Right hindlimb (tissue), 1 donor: ENCODE measurements at places on chromosomes 5 and 9.

- DNase-seq = no peak
Measured at GRCh38 chr5:5523066-5523505, 100.6 kb downstream of the ICE1 start.

GRCh38 chr5:176178789-176179188, 59.4 kb upstream of the SIMC1 start:
- DNase-seq = no peak

DNA sequence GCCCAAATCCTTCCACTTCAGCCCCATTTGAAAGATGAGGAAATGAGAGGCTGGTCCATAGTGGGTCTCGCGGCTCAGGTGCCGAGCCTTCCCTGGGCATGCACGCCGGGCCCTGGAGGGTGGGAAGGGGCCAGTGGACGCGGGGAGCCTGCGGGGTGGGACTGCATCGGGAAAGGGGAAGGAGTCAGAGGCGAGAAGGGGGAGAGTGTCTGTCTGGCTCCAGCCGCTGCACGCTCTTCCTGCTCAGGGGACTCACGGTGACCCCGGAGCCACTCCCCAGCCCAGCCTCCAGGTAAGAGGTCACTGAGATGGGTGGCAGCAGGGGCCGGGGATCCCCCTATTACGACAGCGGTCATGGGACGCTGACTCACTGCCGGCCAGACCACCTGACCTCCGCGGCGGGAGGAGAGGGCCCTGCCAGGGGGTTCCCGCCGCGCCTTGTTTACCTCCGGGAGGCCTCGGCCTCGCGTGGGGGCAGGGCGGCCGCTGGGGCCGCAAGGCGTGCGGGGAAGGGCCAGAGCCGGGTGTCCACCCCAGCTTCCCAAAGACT, 1.9 kb upstream of the SQSTM1 start:
- DNase-seq = peak; percentile 90

- no peak for DNase-seq
Measured at GRCh38 chr9:124800306-124801259, 23.6 kb downstream of the OLFML2A start.

GRCh38 chr9:75242426-75242825, 154.1 kb downstream of the OSTF1 start:
- DNase-seq = no peak

GRCh38 chr5:345404-346195, 24.1 kb downstream of the AHRR start:
- peak; percentile 87 for DNase-seq

DNA sequence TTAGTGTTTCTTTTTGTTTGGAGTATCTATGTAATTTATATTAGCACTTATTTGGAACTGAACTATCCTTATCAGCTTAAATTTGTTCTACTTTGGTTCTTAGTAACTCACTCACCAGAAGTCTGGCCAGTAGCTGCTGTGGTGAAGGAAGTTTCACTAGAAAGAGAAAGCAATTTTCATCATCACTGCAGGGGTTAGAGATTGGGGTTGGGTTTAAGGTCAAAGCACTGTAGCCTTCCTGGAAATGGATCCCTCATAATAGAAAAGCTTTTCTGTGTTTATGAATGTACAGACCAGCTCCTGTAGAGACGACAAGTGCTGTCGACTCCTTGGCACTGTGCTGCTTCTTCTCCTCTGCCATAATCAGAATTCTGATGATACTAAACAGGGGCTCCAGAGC, 22.2 kb downstream of the MROH2B start:
- DNase-seq = no peak

GRCh38 chr9:122939601-122940000, 1.2 kb upstream of the RABGAP1 start:
- DNase-seq = no peak

GRCh38 chr5:142082182-142082781, 26.3 kb upstream of the NDFIP1 start:
- no peak for DNase-seq

DNA sequence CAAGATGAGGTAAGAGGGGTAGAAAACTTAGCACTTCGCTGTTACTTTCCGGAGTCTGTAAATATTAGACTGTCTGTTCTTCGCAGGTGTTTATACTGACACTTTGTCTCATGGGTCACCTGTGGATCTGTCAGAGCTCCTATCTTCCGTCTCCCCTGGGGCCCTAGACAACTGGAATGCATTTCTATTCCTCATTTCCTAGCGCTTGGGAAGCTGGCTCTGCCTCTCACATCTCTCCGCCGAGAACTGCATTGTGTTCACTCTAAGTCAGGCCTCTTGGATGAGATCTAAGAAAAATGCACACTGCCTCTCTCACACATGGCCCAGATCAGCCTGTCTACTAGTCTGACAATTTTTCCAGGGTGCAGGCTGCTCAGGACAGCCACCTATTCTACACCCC, 39.5 kb downstream of the PCA3 start:
- no peak for DNase-seq

DNA sequence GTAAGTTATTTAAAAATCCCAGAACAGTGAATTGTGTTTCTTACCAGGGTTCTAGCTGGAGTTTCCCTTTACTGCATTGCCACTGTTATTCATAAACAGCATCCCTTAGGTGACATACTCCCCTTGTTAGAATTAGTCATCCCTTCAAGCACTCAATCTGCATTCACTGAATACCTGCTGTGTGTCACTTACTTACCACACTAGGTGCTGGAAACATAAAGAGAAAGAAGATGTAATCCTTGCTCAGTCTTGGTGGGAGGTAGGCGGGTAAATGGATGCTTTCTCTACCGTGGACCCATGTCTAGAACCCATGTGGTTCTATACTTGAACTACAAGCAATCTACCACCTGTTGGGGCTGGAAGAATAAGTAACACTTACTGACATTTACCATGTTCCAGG, 371.6 kb downstream of the KDM4C start:
- no peak for DNase-seq

GRCh38 chr9:98637381-98637780, 71.4 kb downstream of the GABBR2 start:
- DNase-seq = no peak

- DNase-seq = no peak
Measured at GRCh38 chr9:72013292-72013760, 47.1 kb downstream of the C9orf57 start.

DNA sequence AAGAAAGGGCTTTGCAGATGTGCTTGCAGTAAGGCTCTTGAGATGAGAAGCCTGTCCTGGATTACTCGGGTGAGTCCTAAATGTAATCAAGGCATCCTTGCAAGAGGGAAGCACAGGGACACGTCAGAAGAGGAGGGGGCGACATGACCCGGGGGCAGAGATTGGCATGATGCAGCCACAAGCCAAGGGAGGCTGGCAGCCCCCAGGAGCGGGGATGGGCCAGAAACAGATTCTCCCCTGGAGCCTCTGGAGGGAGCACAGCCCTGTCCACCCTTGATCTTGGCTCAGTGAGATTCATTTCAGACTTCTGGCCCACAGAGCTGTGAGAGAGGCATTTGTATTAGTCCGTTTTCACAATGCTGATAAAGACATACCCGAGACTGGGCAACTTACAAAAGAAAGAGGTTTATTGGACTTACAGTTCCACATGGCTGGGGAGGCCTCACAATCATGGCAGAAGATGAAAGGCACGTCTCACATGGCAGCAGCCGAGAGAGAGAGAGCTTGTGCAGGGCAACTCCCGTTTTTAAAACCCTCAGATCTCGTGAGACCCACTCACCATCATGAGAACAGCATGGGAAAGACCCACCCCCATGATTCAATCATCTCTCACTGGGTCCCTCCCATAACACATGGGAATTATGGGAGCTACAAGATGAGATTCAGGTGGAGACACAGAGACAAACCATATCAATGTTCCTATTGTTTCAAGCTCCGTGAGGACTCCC, 76.1 kb downstream of the ADAMTS2 start:
- peak; percentile 16 for DNase-seq

DNA sequence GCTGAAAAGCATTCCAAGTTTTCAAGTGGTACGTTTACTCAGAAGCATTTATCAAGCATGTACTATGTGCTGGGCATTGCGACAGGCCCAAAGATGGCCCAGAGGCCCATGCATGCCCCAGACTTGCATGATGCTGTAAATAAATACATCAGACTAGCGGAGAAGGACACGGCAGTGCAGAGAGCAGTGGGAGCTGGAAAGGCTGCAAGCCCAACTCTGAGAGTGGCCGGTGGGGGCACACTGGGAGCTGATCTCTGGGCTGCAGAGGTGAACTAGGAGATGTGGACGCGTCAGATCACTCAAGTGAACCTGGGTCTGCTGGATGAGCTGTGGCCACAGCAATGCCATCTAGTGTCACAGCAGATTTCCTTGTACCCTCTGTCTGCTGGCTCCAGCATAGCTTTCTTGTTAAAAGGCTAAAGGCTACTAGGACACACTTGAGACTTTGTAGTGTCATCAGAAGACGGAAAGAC, 246.9 kb downstream of the FANCC start:
- no peak for DNase-seq

DNA sequence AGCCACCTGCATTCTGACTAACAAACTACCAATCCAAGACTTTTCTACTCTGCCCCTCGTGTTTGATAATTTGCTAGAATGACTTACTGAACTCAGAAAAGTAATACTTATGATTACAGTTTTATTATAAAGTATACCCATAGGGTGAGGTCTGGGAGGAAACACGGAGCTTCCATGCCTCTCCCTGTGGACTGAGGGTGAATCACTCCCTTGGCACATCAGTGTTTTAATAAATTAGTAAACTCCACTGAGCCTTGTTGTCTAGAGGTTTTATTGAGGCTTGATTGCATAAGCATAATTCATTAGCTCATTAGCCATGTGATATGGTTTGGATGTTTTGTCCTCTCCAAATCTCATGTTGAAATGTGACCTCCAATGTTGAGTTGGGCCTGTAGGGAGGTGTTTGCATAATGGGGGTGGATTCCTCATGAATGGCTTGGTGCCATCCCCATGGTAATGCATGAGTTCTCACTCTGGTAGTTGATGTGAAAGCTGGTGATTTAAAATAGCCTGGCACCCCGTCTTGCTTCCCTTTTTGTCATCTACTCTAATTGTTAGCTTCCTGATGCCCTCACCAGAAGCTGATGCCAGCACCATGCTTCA, 233.6 kb upstream of the TRPC7 start:
- no peak for DNase-seq

GRCh38 chr9:126581893-126582292, 31.8 kb upstream of the LMX1B start:
- no peak for DNase-seq

DNA sequence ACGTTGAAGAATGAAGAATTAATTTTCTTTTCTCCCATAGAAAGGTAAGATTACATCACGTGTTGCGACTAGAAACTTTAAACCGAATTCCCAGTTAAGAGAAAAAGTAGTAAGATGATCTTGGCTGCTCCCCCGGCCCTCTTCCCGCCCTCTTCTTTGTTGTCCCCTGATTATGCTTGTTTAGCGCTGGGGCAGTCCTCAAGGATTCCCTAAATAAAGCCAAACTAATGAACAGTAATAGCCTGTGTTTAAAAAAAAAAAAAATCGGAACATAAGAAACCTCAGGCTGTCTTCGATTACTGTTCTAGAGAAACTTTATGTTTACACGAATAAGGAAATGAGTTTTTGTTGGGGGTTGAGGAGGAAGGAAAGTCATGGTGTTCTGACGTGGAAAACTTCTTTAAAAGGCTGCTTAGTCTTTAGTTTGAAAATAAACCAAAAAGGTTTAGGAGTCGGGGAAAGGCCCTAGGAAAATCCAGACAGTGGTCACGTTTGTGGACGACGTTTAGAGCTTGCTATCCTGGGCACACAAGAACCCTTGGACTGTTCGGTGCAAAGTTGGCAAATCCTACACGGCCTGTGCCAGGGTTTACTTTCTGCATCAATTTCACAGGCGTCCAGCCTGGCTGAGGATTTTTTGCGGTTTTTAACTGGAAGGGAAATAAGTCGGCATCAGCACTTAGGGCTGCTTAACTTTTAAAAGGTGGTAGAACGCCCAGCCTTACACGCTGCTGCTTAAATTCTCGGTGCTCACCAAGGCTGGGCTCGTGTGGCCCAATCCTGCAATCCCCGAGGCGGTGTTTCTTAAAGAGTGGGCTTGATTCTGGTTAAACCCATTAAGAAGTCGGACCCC, 1.1 kb upstream of the MAT2B start:
- peak; percentile 80 for DNase-seq

GRCh38 chr5:167261309-167262100, 1029.9 kb upstream of the WWC1 start:
- no peak for DNase-seq

DNA sequence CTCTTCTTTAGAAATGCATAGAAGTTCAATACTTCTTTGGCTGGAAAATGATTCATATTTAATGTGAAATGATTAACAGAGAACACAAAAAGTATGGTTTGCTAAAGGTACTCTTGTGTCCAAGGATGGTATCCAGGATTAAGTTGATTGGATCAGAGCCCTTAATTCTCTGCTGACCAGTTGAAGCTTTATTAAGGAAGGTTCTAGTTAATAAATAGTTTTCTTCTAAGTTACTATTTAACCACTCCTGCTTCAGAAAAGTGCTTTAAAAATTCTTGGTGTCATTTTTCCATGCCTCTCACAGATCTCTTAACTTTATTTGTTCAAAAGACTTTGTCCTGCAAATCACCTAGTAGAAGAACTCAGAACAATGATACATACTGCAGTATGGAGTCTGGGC, 134.3 kb downstream of the MEF2C start:
- DNase-seq = no peak

DNA sequence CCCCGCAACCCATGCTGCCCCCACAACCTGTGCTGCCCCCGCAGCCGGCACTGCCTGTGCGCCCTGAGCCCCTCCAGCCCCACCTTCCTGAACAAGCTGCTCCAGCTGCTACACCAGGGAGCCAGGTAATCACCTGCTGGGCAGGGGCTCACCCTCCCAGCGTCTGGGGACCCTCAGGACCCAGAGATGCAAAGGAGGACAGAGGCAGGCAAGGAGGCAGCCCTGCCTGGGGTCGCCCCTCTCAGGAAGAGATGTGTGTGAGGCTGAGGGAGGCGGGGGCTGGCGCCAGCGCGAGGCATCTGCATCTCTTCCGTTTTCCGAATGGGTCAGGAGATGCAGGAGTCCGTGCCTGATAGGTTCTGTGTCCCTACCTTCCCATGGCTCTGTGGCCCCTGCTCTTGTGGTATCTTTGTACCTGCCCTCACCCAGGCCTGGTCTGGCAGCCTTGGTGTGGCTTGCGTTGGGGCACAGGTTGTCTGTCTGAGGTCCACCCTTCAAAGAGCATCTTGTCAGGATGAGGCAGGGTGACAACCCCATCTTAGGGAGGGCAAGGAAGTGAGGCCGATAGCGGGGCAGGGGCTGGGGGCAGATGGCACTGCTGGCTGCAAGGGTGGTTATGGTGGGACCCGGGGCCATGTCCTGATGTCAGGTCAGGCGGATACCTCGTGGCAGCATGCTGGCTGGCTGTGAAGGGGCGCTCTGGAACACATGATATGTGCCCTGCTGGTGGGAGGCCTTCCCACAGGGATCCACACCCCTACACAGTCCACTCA, 75.7 kb downstream of the WNK2 start:
- DNase-seq = no peak

DNA sequence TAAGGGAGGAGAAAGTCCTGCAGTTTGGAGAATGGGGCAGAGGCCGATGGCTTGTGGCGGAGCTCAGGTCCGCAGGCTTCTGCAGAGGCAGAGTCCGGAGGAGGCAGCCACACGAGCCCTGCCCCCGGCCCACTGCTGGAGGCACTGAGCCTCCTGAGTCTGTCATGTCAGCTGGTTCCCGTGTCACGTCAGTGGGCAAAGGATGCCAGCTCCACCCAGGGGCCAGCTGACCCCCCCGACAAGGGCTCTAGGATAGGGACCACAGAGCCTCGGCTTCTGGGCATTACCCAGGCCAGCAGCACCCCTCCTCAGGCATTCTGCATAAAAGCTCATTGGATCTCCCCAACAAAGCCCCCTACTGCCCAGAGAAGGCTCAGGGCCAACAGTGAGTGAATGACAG, 8.5 kb downstream of the SH3PXD2B start:
- DNase-seq = no peak

- DNase-seq = no peak
Measured at GRCh38 chr5:6261668-6262067, 116.7 kb downstream of the MED10 start.

- DNase-seq = peak; percentile 66
Measured at GRCh38 chr9:96020792-96021550, 145.5 kb downstream of the ERCC6L2 start.
